ENCODE measurements at places on chromosomes 6 and 20.

- peak; percentile 36 for DNase-seq
These were observed 12.0 kb downstream of the CD83 start for GRCh38 chr6:14129575-14129974.

- DNase-seq, result no peak
These were observed 378.8 kb downstream of the QKI start for GRCh38 chr6:163793011-163793983.

DNA sequence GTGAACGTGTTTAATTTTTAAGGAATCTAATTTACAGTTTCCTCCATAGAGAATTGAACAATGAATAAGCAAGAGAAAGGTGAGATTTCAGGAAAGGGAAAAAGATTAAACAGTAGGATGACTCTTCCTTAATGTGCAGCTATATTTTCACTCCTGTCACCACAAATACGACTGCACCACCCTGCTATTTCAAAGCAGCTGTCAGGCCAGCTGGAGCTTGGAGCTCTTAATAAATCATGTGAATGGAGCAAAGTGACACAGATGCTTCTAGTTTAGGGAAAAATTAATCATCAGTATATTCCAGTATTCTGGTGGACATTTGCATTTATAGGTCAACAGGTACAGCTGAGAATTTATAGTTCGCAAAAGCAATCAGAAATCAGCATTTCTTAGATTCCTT lies 56.5 kb upstream of the PKIB start:
- no peak for DNase-seq

GRCh38 chr6:167998215-167998614 lies 744 bp downstream of the KIF25 start:
- DNase-seq, result no peak

DNA sequence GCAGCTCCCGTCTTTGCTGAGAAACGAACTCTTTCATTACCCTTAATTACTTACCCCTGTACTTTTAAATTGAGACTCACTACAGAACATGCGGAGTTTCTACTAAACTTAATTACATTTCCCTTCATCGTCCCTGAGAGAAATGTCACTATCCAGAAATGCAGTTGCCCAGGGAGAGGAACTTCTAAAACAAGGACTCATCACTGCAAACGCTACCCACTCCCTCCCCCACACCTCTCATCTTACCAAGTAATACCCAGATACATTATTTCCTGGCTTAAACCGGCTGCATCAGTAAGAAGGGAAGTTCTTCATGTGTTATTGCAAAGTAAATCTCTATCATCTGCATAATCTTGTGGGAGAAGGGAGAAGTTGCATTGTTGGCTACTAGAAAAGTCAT lies 138.3 kb downstream of the IPCEF1 start:
- DNase-seq, result no peak

- no peak for DNase-seq
These were observed 271.4 kb upstream of the MAN1A1 start for GRCh38 chr6:119620846-119621555.

DNA sequence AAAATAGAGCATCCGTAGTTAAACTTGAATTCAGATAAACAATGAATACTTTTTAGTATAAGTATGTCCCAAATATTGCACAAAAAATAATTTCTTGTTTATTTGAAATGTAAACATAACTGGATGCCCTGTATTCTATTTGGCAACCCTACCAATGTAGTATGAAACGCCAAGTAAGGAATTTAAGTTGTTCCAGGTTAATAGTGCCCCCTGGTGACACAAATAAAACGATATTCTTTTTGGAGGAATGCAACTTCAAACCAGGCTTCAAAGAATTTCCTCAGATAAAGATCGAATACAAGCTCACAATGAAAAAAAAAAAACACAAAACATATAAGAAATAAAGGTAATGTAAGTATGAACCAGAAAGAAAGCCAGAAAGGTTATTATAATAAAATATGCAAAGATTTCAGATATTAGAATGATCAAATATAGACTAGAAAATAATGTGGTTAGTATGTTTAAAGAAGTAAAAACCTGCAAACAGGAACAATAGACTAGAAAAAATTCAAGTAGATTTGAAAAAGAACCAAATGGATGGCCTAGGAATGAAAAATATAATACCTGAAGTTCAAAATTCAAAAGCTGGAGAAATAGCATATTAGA lies 18.4 kb upstream of the AKAP7 start:
- no peak for DNase-seq

GRCh38 chr6:85063611-85064010 lies 299.2 kb upstream of the TBX18 start:
- DNase-seq, result no peak

DNA sequence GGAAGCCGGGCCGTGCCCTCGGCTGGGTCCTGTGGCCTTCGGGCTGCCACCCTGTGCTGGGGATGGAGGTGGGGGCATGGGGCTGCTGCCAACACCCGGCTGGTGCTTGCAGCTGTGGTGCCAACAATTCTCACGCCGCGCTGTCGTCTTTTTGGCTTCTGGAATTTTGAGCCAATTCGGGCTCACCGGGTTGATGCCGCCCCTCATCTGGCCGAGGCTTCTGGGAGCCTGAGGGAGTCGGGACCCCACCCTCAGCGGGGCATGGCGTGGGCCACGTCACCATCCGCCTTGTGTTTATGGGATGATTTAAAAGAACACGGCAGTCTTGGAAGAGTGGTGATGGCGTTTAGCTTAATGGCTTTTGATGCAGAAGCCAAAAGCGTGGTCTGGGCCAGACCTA lies 8.7 kb upstream of the NPBWR2 start:
- DNase-seq, result no peak

GRCh38 chr6:165807249-165807960 lies 144.4 kb upstream of the PDE10A start:
- no peak for DNase-seq

DNA sequence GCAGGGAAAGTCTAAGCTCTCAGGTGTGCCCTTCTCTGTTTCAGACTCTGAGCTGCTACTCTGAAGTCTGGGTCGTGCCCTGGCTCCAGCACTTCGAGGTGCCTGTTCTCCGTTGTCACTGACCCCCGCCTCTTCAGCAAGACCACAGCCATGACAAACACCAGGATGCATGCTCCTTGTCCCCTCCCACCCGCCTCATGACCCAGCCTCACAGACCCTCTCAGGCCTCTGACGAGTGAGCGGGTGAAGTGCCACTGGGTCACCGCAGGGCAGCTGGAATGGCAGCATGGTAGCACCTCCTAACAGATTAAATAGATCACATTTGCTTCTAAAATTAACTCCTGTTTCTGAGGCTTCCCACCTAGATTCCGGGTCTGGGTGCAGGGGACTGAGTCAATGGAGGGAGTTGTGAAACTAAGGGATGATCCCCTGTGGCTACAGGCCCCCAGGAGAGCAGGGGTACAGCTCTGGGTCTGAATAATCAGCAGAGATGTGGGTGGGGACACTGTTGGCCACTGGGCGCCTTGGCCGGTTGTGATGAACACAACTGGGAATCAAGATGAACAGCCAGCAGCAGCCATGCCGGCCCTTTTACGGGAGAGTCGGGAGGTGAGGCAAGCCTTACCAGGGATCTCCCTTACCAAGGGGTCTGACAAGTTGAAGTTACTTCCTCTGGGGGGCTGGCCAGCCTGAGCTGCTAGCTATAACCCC lies 10.7 kb downstream of the CST7 start:
- DNase-seq, result no peak

- DNase-seq, result no peak
These were observed 48.6 kb downstream of the RALGAPA2 start for GRCh38 chr20:20663841-20664240.

GRCh38 chr6:157455731-157456523 lies 74.9 kb downstream of the ZDHHC14 start:
- DNase-seq, result no peak

DNA sequence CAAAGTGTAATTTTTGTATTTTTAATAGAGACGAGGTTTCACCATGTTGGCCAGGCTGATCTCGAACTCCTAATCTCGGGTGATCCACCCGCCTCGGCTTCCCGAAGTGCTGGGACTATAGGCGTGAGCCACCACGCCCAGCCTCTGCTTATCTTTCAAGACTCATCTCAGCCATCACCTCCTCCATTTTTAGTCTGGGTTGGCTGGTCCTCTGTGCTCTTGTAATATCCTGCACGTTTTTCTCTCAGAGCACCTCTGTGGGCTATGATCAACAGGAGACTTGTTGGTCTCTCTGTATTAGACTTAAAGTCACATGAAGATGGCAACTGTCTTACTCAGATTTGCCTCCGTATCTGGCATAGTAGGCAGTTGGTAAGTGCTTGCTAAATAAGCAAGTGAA lies 7.6 kb downstream of the NOTCH4 start:
- DNase-seq, result no peak

DNA sequence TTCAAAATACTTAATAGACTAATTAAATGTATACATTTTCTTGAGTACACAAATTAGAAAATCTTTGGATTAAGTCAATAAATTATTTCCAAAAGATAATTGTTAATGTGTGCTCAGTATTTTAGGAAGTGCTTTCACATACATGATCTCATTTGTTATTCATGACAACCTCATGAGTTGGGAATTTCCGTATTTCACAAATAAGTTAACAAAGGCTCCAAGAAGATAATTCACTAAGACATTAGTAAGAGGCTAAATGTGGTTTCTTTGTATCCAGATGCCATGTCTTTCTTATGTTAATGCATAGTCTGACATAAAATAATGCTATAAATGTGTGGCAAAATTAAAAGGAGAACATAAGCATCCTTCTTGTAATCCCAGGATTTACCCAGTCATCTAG lies 79.5 kb upstream of the TCF21 start:
- no peak for DNase-seq

GRCh38 chr6:128739112-128739511 lies 143.8 kb upstream of the LAMA2 start:
- no peak for DNase-seq

DNA sequence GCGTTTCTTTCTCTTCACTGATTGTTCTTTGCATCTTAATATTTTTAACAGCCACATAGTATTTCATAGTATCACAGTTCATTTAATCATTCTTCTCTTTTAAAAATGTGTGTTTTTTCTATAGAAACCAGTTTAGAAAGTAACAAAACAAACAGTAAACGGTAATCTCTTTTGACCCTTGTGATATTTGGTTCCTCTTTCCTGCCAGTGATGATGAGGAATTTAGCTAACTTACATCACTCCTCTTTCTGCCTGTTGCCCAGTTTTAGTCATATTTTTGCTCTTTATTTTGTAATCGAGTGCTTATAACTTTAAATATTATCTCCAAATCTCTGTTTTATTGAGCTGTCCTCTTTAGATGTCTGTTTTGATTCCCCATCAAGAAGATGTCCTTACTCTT lies 38.1 kb upstream of the ZBTB24 start:
- DNase-seq, result no peak

GRCh38 chr20:46647469-46647868 lies 3.8 kb downstream of the SLC13A3 start:
- DNase-seq, result no peak

- DNase-seq, result no peak
These were observed 100.9 kb downstream of the MYB start for GRCh38 chr6:135281964-135282363.

DNA sequence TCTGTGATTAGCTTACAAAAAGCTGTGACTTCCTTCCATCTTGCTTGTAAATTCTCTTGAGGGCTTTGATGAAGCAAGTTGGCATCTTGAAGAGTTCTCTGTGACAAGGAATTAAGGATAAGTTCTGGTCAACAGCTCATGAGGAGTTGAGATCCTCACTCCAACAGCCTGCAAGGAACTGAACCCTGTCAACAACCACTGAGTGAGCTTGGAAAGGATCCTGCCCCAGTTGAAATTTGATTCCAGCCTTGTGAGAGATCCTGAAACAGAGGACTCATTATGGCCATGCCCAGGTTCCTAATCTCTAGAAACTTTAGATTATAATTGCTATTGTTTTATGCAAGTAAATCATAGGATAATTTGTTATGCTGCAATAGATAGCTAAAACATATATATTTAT lies 133.7 kb downstream of the PTCHD4 start:
- DNase-seq, result no peak

DNA sequence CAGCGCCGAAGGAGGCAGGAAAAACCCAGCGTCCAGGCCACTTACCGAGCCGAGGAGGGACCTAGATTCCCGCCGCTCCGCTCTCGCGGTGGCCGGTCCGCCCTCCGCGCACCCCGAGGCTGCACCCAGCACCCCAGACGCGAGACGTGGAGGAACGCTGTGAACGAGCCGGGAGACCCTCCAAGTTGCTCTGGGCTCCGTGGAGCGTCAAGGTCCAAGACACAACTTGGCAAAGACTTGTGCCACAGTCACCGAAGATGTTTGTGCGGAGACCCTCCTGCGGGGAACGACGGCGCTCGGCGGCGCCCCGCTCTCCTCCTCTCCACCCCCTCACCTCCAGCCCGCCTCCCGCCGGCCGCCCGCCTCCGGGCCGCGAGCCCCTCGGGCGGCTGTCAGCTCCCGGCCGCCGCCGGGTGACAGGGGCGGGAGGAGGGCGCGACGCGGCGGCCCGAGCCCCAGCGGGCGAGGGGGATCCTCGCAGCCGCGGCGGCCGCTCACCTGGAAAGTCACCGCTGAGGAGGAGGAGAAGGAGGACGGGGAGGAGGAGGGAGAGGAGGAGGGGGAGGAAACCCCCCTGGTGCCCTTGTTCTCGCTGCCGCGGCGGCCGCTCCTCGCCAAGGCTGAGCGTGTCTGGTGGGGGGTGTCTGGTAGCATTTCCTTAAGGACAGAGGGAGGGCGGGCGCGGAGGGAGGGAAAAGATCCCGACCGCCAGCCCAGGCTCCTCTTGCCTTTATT lies 637 bp upstream of the HIVEP2 start:
- no peak for DNase-seq

DNA sequence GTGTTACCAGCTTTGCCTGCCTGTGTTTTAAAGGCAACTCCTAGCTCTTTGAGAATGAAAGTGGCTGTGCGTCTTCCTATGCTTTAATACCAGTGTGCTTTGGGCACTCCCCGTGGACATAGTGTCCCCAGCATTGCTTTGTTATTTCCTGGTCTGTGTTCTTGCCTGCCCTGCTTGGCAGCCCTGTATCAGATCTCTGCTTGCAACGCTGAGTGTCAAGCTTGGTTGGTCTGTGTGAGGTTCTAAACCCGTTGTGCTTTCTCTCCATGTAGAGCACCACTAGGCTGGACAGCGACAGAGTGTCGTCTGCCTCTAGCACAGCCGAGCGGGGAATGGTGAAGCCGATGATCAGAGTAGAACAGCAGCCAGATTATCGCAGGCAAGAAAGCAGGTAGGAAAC lies 80.2 kb downstream of the AFDN start:
- DNase-seq, result no peak

DNA sequence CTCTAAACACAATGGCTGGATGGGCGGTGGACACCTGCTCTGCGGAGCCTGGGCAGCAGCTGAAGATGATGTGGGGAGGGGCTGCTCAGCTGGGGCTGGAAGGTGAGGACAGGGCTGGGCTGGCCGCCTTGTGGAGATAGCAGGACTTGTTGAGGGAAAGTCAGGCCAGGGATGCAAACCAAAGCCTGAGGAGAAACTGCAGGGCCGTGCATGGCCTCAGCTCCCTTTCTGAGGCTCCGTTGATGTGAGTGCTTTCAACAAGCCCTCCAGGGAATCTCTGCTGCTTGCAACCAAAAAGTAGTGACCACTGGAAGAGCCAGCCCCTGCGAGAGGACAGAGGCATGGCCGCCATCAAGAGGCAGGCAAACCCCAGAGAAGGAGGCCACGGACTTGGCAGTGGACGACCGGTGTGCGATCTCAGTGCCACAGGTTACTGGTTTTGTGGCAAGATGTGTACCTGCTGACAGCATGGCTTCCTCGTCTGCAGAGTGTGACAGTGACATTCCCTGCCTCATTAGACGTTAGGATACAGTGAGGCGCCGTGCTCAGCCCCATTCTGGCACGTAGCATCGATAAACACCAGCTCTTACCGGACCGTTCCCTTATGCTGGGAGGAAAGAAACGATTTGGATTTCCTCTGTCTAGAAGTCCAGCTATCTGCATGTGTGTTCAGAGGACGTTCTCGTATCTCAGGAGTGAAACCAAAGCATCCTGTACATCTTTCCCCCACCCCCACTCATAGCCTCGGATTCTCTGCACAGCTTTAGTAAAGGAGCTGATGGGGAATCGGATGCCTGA lies 37.9 kb downstream of the ERMARD start:
- DNase-seq, result no peak
